ENCODE measurements at places on chromosomes 6 and 20.

GRCh38 chr20:36116807-36117441 lies 37.6 kb upstream of the EPB41L1 start:
- DNase-seq: no peak

GRCh38 chr6:20657274-20657800 lies 123.1 kb downstream of the CDKAL1 start:
- no peak for DNase-seq

GRCh38 chr6:49416195-49416594 lies 46.9 kb downstream of the MMUT start:
- DNase-seq: no peak

DNA sequence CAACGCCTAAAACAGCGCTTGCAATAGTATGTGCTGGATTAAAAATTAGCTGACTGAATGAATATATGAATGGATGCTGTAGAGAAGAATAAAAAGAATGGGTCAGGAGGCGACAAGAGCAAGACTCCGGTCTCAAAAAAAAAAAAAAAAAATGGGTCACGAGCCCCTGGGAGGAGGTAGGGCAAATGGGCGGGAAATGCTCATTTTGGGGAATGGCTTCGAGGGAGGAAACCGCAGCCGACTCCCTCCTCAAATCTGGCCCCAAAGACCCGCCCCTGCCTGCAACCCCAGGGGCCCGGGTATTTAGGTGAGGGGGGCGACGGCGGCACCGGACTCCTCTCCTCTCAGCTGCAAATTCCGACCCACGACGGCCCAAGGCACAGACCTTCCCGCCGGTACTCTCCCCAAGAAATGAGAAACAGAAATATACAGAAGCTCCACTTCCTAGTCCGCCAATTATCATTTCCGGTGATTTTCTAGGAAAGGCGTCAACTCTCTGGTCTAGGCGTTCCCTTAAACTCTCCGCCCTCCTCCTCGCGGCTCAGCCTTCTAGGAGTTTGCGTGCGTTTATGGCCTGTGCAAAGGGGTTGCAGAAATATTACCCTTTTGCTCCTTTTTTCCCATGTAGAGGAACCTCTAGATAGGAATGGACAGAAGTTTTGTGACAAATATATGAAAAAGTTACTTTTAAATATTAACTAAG lies at the start of gene ZNF311:
Gene ZNF311, minus strand, starts transcription at position 133 of the 703 bp plus-strand sequence. CDS start 1,361 bp downstream, outside the sequence.
- no peak for DNase-seq

DNA sequence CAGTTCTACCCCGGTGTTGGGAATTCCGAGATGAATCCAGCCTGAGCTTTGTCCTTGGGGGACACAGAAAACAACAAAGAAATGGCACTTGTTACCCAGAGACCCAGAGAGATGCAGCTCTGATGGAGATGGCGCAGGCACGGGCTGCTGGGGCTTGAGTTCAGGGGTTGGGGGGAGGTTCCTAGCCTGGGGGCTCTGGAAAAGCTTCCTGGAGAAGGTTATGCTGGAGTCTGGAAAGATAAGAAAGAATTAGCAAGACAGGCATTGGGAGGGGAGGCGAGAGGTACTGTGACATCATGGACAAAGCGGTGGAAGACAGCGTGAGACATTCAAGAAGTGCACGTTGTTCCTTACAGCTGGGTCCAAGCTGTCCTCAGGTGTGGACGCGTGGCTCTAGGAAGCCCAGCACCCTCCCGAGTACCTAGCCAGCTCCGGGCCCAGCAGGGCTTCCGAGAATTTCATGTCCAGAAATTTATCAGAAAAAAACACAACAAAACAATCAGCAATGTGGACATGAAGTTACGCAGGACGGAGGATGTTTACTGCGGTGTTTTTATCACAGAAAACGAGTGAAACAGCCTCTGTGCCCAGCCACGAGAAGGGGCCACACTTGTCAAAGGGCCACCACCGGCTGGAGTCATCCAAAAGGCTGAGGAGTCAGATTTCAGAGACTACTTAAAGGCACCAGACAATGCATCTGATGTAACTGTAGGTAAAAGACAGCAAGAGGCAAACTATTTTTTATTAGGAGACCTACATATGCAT lies 39.5 kb downstream of the C20orf203 start:
- no peak for DNase-seq

DNA sequence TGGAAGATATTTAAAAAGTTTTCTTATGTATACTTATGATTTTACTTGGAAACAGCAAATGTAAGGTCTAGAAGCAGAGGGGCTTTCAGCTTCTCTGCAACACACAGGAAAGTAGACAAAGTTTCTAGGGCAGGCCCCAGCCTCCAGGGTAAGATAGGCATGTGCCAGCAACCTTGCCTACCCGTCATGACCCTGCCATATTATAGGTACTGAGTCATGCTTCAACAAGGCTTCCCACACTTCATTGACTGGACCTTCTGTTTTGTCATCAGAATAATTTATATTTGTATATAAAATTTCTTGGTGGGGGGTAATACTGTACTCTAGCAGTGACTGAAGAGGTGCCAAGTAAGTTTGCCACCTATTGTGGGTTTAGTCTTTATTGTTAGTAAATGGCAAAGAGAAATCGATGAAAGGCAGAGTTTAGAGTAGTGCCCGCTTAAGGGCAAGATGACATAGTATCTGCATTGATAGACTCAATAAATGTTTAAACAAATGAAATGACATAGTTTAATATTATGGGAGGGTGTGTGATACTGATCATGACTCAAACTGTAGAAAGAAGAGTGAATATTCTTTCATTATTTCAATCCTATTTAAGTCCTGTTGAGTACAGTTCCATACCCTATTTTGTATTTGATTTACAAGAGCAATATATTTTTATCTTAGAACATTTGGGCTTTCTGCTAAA lies 95.6 kb downstream of the JARID2 start:
- DNase-seq: no peak

GRCh38 chr6:49269190-49269589 lies 193.9 kb downstream of the MMUT start:
- no peak for DNase-seq

DNA sequence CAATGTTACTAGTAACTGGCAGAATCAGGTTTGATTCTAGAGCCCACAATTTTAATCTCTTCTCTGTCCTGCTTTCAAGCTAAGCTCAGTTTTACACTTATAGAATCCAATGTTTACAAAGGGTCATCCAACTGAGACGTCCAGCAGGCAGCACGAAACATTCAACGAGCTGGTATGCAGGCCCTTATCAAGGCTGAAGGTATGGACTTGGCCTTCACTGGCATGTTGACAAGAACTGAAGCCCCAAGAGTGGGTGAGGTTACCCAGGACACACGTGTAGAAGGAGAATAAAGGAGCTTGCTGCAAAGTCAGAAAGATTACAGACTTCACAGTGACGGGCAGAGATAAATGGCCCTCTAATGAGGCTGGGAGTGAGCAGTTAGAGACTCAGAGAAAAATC lies 187.4 kb downstream of the KIF16B start:
- DNase-seq: no peak

GRCh38 chr20:2386516-2387179 lies 5.9 kb downstream of the TGM6 start:
- DNase-seq: no peak

DNA sequence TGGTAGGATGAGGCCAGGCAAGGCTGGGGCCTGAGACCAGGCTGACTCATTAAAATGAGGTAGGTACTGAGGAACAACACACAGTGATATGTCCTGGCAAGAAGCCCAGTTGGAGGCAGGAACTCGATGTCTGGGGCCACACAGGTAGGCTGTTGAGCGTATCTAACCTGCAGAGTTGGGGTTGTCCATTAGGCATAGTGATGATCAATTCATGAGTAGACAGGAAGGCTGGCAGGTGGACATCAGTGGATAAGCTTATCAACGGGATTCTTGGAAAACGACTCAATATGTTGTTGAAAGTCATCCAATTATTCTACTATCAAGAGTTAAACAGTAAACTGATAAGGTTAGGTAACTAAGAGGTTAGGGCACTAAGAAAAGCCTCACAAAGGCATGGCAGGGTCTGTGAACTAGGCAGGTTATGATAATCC lies 193.2 kb upstream of the COL21A1 start:
- DNase-seq: no peak

- no peak for DNase-seq
Observed at GRCh38 chr6:156618600-156619205, 158.5 kb upstream of the ARID1B start.

DNA sequence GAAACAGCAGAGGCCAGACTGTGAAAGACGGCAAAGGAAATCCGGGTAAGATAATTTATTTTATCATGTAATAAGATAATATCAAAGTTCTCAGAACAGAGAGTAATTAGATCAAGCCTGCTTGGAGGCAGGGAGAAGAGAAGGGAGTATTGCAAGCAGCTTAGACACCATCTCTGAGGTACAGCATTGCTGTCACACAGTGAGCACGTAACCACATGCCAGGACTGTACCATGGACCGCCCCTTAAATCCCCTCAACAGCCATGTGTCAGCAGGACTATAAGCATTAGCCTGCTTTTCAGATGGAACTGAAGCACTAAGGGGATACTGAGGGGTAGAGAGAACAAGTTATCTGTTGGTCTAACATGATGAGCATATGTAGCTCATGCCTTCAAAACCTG lies 141.5 kb downstream of the C6orf118 start:
- no peak for DNase-seq

Measured in thoracic aorta (tissue), 2 donors.